ENCODE measurements at places on chromosomes 3 and 15.

GRCh38 chr15:82314769-82315518 lies 34.3 kb downstream of the GOLGA6L10 start:
- no peak for DNase-seq

- no peak for DNase-seq
Measured at GRCh38 chr3:66227051-66227450, 6.2 kb downstream of the SLC25A26 start.

- DNase-seq, result no peak
Measured at GRCh38 chr15:77798151-77798835, 165.6 kb upstream of the LINGO1 start.

GRCh38 chr3:172279191-172279640 lies 169.0 kb downstream of the GHSR start:
- DNase-seq, result no peak

DNA sequence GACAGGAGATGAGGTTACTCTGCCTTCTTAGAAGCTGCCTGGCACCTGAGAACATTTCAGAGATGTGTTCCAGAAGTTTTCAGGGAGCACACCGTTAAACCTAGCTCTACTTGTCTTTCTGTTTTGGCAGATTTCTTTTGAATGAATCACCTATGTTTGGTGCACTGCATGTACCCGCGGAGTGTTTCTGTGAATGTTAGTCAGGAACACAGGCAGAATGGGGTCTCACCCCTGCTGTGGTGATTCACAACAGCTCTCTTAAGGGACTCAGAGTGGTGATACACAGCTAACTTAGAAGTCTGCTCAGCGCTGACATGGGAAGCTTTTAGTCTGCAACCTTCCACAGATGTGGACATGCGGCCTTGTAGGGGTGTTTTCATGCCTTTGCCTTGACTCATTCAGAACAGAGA lies 24.0 kb downstream of the TSEN2 start:
- no peak for DNase-seq

DNA sequence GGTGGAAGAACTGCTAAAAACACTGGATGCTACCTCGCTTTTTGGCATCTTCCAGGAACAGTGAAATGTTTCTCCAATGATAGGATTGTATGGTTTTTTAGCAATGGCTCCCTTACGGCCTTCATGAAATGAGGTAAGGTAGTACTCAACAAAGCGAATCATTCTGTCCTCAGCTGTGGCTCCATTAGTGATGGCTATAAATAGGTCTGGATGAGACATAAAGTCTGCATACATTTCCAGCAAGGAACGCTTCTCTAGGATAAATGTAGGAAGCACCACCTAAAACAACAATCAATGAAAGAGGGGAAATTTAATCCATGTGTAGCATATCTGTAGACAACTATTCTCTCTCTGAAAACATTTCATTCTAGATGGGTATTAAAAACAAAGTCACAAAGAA lies 32.4 kb upstream of the SNX4 start:
- DNase-seq, result no peak

DNA sequence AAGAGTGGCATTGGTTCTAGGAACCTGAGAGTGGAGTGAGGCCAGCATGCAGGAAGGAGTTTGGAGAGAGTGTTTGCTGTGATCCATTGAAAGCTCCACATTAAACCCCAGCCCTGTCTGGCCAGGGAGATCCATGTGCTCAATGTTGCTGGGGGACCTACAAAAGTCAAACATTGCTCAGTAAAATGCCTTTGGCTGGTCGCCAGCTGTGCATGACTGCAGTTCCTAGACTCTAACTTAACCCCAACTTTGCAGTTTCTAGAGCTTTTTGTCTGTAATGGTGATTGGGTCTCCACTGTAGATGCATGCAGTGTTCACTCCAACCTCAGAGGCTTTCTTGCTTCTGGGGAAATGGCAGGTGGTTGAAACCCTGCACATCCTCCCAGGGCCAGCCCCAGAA lies 99.7 kb upstream of the ABHD17C start:
- no peak for DNase-seq

DNA sequence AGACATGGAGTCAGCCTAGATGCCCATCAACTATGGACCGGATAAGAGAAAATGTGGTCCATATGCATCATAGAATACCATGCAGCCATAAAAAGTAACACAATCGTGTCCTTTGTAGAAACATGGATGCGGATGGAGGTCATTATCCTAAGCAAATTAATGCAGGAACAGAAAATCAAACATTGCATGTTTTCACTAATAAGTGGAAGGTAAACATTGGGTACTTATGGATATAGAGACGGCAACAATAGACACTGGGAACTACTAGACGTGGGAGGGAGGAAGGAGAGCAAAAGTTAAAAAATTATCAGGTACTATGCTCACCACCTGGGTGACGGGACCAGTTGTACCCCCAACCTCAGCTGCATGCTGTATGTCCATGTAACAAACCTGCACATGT lies 2.5 kb downstream of the PLD1 start:
- DNase-seq, result no peak

DNA sequence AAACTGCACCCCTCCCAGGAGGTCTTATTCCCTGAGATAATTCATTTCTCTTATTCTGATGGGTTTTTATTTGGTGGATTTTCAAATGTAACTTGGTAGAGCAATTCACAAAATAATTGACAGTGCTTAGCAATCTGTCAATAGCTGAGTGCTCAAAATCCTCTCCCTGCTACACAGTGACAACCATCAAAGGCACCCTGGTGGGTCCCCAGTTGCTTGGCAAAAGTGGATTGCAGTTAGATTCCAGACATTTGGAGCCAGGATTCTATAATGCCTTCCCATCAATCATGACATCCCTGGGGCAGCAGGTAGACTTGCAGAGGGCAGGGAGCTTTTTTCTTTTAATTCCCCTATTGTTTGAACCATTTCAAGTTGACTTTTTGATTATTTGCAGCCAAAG lies 59.0 kb downstream of the FHIT start:
- no peak for DNase-seq

- no peak for DNase-seq
Measured at GRCh38 chr3:45774581-45775521, 21.5 kb downstream of the SLC6A20 start.

DNA sequence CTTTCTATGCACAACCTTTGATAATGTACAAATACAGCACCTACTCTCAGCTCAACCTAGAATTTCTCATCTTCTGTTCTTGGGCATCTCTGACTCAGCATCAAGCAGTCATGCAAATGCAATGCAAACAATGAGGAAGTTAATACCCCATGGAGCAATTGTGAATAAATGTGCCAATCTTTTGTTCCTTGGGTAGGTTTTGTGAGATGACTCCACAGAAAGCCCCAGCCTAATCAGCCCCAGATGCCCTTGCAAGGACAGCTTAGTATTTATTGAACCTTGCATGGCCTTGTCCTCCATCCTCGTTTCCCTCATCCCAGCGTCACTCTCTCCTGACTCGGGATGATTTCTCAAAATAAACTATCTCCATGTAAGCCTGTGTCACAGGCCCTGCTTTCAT lies 494.7 kb upstream of the NECTIN3 start:
- DNase-seq, result no peak

GRCh38 chr3:14487821-14488220 lies 52.3 kb downstream of the GRIP2 start:
- no peak for DNase-seq

GRCh38 chr3:126535636-126536035 lies 11.7 kb downstream of the CHST13 start:
- no peak for DNase-seq

GRCh38 chr15:62439543-62440016 lies 274.5 kb upstream of the C2CD4B start:
- DNase-seq, result no peak

DNA sequence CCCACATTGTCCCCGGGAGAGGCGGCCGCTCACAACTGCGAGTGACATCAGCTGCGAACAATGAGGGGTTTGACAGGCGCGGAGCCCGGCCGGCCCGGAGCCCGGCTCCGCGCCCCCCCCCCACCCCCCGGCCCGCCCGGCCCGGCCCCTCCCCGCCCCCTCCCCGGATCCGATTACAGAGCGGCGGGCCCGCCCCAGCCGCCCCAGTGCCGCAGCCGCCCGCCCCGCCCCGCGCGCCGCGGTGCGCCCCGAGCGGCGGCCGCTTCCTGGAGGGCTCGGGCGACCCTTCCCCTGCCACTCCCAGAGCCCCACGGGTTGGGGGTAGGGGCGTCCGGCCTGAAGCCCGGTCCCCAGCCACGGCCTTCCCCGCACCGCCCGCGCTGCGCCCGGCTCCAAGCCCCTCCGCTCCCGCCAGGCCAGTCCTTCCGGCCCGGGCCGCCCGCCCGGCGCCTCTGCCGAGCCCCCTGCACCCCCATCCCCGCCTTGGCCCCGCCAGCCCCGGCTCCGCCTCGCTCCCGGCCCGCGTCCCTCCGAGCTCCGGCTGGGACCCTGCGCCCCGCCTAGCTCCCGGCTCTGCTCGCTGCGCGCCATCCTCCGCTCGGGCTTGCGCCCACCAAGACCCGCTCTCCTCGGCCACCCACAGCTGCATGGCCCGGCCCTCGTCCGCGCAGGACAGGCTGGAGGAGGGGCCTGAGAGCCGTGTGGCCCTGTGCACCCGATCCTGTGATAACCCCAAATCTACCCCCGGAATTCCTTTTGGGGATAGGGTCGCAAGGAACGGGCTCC lies at the start of gene PCBP4:
TSS of gene PCBP4 (minus strand) at position 71 of the 786 bp plus-strand sequence. CDS start 6,214 bp downstream, outside the sequence.
- peak; percentile 42 for DNase-seq

- no peak for DNase-seq
Measured at GRCh38 chr3:69496856-69497255, 111.0 kb upstream of the FRMD4B start.

- no peak for DNase-seq
Measured at GRCh38 chr15:67232591-67232990, 21.9 kb downstream of the AAGAB start.

GRCh38 chr15:57769266-57769665 lies 62.8 kb downstream of the POLR2M start:
- no peak for DNase-seq

DNA sequence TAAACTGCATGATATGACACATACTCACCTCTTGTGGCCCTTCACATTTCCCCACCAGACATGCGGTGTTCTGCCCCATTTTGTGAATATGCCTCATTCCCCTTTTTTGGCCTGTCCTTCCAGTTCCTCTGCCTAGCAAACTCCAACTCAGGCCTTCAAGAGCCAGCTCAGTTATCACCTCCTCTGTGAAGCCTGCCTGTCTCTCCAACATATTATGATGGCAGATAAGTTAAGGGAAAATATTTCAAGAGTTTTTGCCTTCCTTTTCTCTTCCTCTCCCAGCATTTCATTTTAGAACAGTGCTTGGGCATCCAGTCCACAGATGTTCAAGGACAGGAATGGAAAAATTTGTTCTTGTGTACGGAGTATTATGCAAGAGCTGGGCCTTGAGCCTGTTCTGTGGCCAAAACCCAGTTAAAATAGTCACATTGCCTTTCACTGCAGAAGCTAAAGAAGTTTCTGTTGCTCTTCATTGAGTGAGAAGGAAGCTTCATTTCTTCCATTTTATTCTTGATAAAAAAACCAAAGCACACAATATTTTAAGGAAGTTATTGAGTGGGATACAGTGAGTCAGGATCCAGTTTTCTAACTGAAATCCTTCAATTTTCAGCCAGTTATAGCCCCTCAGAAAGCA lies 192.0 kb downstream of the GHSR start:
- no peak for DNase-seq

GRCh38 chr15:66154581-66154980 lies 99.0 kb downstream of the MEGF11 start:
- no peak for DNase-seq

DNA sequence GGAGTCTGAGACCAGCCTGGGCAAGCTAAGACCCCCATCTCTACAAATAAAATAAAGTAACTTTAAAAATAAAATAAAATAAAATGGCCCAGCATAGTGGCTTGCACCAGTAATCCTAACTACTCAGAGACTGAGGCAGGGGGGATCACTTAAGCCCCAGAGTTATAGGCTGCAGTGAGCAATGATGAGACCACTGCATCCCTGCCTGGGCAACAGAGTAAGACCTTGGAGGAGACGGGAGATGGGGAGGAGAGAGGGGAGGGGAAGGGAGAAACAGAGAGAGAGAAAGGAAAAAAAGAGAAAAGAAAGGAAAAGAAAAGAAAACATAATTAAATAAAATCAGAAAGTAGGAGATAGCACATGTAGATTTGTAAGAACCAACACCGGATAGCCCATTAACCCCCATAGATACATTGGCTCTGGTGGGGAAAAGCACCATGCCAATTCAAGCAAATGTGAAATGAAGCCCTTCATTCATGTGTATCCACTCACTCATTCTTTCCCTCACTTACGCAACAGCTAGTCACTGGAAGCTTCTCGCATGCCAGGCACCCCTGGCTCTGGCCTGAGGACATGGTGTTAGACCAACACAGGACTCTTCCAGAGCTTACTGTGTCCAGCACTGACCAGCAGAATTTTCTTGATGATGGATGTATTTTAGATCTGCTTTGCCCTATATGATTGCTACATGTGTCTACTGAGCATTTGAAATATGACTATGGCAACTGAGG lies 183.2 kb downstream of the MAGI1 start:
- no peak for DNase-seq

DNA sequence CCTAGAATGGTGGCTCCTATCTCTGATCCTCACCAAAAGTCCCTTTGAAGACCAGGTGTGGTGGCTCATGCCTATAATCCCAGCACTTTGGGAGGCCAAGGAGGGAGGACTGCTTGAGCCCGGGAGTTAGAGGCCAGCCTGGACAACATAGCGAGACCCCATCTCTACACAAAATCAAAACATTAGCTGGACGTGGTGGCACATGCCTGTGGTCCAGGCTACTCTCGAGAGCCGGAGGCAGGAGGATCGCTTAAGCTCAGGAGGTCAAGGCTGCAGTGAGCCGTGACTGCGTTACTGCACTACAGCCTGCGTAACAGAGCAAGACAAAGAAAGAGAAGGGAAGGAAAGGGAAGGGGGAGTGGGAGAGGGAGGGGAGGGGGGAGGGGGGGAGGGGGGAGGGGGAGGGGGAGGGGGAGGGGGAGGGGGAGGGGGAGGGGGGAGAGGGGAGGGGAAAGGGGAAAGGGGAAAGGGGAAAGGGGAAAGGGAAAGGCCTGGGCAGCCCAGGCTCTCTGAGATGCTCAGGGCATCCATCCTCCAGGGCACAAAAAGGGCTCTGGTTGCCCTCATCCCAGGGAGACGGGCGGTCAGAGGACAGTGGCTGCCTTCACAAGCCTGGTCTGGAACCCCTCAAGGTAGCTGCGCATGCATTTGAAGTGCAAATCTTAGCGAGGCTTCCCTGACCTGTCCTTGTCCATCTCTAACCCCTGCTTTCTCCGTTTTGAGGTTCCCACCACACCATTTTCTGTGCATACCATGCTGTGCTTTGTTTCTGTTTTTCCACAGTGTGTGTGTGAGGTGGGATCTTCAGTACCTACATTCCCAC lies 76.1 kb downstream of the LDHAL6B start:
- DNase-seq, result no peak

GRCh38 chr3:33980252-33980651 lies 181.8 kb downstream of the PDCD6IP start:
- no peak for DNase-seq
